ENCODE measurements at places on chromosomes 2 and 18.

DNA sequence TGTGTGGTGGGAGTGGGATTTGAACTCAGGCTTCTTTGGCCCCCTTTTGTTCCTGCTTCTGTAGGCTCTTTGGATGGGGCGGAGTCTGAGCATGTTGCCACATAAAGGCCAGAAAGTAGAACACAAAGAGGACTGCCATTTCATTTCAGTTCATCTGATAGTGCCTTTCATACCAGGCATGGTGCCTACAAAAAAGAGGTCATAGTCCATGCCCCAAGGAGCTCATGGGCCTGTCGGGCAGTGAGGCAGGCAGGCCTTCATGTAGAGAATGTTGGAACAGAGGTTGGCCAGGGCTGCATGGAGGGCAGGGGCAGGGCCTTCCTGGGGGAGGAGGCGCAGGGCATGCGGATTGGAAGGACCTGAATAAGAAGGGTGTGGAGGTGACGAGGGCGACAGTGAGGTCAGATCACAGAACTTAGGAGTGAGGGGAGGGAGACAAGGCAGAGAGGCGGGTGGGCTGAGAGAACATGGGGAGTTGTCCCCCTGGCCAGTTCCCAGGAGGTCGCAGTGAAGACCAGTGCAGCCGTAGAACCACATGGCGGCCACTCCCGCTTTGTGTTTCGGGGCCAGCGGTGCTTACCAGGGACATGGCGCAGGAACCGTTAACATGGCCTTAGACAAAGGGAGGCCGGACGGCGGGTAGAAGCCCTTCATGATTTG is 49.1 kb downstream of the ITGB1BP1 start:
- no peak for DNase-seq

GRCh38 chr18:63131106-63131958 is 188.2 kb downstream of the BCL2 start:
- peak; percentile 43 for DNase-seq

DNA sequence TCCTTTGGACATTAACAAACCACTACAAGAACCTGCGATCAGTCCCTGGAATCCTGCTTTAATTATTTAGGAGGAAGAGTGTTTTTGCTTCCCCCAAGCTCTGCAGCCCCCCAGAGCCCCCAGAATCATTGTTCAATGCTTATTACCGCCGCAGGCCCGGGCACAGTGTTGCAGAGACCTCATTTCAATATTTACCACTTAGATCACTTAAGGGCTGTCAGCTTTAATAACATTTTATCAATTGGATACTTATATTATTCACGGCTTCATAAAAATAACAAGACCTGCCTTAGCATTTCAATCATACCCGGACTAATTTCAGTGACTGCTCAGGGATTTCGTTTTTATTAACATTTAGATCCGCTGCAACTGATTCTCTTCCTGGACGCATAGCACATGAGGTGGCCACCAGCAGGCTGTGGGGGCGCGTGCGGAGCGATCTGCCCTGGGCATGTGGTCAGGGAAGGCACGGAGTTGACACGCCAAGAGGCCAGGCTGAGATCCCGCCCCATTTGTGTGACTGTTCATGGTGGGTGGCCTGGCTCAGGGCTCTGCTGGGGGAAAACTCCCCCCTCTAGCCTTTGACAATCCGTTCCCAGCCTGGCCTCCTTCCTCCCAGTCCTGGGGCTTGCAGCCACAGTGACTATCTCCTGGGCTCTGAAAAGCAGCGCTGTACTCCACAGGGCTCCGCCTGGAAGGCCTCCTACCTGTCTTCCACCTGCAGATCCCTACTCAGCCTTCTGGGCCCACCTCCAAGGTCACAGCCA is 267.6 kb downstream of the SRBD1 start:
- no peak for DNase-seq

- no peak for DNase-seq
These were observed 44.8 kb downstream of the PAX8 start for GRCh38 chr2:113233593-113234550.

DNA sequence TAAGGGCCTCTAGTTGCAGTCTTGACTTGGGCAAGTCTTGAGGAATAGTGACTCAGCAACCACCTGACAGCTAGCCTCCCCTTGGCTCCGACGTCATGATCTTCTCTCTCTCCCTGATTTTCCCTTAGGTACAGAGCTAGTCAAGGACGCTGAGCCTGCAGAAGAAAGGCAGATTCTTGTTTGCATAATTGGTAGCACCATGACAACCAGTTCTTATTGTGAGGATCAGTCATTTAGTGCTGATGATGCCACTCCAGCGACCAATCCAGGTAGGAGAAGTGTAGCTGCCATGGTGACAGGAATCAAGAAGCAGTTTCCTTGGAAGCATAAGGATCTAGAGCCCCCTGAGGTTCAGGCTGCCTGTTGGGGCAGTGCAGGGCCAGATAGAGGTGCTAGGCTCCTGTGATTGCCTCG is 2.8 kb upstream of the RESP18 start:
- DNase-seq = no peak

Measured in stromal cell of bone marrow (primary cell).